Frontal cortex (tissue), 4 donors: ENCODE measurements at places on chromosomes 1 and 21.

DNA sequence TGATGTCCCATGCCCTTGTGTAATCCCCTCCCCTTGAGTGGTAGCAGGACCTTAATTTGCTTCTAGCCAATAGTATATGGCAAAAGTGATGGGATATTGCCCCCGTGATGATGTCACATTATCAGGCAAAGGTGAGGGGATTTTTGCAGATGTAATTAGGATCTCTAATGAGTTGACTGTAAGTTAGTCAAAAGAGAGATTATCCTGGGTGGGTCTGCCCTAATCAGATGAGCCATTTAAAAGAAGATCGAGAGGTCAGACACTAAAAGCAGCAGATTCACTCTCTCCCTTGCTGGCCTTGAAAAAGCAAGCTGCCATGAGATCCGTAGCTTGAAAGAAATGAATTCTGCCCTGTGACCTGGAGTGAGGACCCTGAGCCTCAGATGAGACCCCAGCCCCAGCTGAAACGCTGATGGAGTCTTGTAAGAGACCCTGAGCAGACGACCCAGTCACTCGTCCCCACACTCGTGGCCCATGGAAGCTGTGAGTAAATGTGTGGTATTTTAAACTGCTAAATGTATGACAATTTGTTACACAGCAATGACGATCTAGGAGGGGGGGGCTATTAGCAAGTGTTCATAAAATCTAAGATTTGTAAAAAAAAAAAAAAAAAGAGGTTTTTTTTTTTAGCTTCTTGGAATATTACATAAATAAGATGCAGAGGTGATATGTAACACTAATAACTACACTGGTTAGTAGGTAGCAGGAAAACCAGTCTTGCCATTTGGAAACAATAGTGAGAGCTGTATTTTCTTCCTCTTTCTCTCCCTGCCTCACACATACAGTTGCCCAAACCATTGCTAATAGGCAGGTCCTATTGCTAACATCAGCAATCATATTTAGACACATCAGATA is 50.3 kb upstream of the TARBP1 start:
- no peak for DNase-seq

- DNase-seq: no peak
Observed at GRCh38 chr1:154856049-154856448, 14.0 kb downstream of the KCNN3 start.

- no peak for DNase-seq
Observed at GRCh38 chr1:236163463-236164153, 21.3 kb downstream of the GPR137B start.

- DNase-seq: no peak
Observed at GRCh38 chr1:174761901-174762585, 237.7 kb upstream of the CACYBP start.

DNA sequence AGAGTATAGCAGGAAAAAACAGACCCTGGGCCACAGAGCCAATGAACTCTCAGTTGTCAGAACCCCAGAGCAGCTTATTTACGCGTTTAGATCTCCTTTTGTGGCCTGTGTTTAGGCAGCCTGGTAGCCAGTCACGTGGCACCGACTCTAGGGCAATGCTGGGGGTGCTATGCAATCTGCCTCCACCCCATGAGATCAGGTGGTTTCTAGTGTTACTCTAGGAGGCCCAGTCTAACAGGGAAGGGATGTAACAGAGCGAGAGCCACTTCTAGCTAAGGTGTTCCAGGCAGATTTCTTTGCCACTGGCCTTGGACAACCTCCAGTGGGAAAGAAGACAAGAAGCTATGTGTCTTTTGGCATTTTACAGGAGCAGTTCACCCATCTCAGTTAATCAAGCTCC is 12.0 kb upstream of the A3GALT2 start:
- DNase-seq: no peak

- no peak for DNase-seq
Observed at GRCh38 chr1:163820226-163820625, 498.5 kb downstream of the NUF2 start.

DNA sequence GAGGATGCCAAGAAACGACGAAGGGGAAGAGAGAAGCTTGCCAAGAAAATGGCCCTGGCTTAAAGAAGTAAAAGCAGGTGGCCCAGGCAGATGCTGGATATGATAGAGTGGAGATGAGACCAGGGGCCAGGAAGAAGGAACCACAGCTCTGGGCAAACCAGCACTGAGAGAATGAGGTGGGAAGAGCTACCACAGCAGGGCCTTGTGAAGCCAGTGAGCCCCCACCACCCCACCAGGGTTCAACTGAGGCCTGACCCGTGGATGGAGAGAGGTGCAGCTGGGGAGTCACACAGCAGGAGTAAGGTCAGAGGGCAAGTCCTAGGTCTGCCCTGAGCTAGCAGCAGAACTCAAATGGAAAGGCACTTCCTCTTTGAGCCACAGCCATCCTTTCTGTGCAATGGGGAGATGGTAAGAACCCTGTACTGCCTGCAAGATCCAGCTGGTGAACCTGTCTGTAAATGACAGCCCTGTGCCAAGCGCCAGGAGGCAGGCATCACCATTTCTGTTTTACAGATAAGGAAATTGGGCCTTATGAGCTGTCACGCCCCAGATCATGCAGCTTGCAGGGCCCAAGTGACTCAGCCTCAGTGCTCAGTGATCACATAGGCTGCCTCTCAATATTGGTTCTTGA is 8.5 kb downstream of the SH3BGRL3 start:
- no peak for DNase-seq

DNA sequence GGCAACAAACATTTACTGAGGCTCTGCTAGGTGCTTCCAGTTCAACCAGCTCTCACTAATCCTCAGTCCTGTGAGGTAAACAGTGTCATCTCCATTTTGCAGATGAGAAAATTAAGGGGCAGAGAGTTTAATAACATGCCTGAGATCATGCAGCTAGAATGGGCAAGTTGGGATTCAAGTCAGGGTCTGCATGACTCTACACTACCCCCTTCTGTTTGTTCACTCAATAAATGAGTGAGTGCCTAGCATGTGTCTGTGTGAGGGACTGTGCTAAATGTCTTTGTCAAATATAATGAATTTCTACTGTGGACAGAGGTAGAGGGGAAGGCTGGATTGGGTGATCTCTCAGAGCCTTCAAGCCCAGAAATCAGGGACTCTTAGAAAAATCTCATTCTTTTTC is 4.5 kb downstream of the PEF1 start:
- no peak for DNase-seq

DNA sequence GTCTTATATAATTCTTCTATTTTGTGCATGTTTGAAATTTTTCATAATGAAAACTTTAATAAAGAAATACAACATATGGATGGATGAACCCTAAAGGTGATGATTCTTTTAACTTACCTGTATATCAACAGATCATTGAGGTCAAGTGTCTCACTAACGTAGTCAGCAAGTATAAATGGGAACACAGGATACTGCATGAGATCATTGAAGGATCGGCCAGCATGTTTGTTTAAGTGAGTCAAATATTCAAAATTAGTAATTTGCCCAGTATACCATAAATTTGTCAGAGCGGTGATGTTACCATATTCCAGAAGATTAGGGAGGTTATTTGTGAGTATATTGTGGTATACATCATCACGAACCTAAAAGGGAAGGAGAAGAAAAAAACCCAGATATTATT is 71.0 kb upstream of the GNG4 start:
- no peak for DNase-seq

GRCh38 chr1:220747437-220748088 is 559 bp upstream of the MTARC2 start:
- DNase-seq: no peak

- DNase-seq: no peak
Observed at GRCh38 chr1:220339581-220339980, 67.3 kb upstream of the RAB3GAP2 start.

DNA sequence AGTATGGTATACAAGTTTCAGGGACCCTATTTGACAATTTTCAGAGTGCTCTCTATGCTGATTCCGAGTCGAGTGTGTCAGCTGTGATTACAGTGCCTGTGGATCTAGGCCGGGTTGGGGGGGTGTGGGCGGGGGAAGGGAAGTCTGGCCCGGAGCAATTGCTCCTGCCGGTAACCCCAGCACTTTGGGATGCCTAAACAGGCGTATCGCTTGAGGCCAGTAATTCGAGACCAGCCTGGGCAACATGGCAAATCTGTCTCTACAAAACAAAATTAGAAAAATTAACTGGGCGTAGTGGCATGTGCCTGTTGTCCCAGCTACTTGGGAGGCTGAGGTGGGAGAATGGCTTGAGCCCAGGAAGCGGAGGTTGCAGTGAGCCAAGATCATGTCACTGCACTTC is 1.6 kb upstream of the IL10RB start:
- no peak for DNase-seq

DNA sequence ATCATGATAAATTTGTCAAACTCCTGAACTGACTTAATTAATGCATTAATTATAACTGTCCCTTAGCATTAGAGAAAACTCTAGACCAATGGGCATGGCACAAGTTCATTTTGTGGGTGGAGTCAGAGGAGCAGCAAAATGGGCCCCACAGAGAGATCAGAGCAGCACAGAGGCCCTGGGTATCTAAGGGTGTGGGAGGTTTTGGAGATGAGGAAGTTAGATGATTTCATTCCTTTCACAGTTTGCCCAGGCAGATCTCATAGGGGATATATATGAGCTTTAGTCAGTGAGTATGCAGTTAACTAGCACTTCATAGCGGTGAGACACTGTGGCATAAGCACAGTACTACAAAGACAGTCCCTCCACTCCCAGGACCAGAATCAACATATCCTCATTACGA is 117.3 kb downstream of the MAB21L3 start:
- no peak for DNase-seq

DNA sequence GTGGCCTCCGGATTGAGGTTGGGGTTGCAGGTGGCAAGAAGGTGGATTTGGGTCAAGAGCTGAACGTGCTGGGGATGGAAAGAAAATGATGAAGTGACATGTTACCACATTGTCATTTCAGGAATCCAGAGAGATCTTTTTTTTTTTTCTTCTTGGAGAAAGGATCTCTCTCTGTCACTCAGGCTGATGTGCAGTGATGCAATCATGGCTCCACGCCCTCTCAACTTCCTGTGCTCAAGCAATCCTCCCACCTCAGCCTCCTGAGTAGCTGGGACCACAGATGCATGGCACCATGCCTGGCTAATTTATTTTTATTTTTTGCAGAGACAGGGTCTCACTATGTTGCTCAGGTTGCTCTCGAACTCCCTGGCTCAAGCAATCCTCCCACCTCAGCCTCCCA is 80.6 kb downstream of the GON4L start:
- no peak for DNase-seq
